Hematopoietic multipotent progenitor cell (in vitro differentiated cells): ENCODE measurements at places on chromosomes 2 and 18. TPM values are rescaled to one million over a fixed set of nuclear protein-coding genes. Genes with fewer than 3 reads are reported as not detected.
A peak's percentile ranks its signal among the peaks of the same experiment; 100 is the strongest.

- no peak for DNase-seq
Observed at GRCh38 chr2:60486551-60486950, 66.9 kb downstream of the BCL11A start.

The IL36A gene
- total RNA-seq = under 0.01 TPM

- DNase-seq = no peak
Observed at GRCh38 chr18:21660078-21660477, 44.5 kb downstream of the ABHD3 start.

- peak; percentile 28 for DNase-seq
Observed at GRCh38 chr18:323253-323622, 55.4 kb upstream of the THOC1 start.

The GATA6 gene
- total RNA-seq = not detected

The SYT4 gene
- total RNA-seq = under 0.01 TPM

DNA sequence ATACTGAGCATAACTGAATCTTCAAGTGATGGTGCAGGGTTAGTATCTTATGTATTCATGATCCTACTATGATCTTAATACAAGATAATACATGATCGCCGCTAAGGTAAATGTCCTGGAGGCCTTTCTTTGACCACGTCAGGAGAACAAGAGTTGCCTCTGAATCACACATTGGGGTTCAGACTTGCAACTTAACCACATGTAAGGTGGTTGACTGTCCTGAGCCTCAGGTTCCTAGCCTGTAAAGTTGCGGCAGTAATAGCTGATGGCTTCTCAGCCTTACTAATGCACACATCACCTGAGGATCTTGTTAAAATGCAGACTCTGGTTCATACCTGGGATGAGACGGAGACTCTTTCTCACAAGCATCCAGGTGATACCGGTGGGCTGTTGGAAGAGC, 112.5 kb downstream of the MGAT5 start:
- DNase-seq = no peak

GRCh38 chr2:38269421-38269820, 107.7 kb downstream of the ATL2 start:
- no peak for DNase-seq

- no peak for DNase-seq
Observed at GRCh38 chr18:12750076-12750714, 47.4 kb downstream of the PSMG2 start.

DNA sequence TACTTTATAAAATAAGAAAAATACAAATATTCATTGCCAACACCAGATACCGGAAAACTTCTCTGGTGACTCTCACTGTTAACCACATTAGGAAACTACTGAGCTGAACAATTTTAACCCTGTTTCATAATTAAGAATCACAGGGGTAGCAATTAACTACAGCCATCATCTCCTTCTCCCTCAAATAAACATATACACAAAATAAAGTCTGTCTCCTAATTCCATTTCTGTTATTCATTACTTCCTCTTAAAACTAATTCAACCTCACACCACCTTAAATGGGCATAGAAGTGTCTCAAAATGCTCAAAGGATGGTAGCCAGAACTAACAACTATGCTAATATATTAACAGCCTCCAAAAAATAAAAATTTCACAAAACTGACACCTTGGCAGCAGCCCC, 60.7 kb downstream of the ACVR1 start:
- DNase-seq = no peak

The HOXD9 gene
- not detected for total RNA-seq

- DNase-seq = no peak
Observed at GRCh38 chr2:227881866-227882517, 10.6 kb downstream of the DAW1 start.

- no peak for DNase-seq
Observed at GRCh38 chr2:231256494-231256893, 58.1 kb downstream of the ARMC9 start.

GRCh38 chr18:75548353-75548905, 120.9 kb upstream of the SMIM21 start:
- DNase-seq = no peak

The SLC66A3 gene
- 42.5 TPM for total RNA-seq

DNA sequence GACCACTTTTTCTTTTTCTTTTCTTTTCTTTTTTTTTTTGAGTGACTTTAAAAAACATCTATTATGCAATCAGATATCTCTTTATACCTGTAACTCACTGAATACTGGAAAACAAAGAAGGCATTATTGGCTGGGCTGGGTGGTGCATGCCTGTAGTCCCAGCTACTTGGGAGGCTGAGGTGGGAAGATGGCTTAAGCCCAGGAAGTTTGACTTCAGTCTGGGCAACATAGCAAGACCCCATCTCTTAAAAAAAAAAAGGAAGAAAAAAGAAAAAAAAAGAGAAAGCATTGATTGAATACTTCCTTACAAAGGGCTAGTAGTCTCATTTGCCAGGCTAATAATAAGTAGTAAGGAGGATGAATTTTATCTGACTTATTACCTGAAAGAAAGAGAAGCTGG, 2.7 kb upstream of the MTCL1 start:
- no peak for DNase-seq

GRCh38 chr2:224033601-224034000, 5.5 kb downstream of the SERPINE2 start:
- DNase-seq = no peak

GRCh38 chr2:52597346-52597745, 1170.3 kb upstream of the CHAC2 start:
- no peak for DNase-seq

- peak; percentile 22 for DNase-seq
Observed at GRCh38 chr2:101677658-101678057, 19.8 kb upstream of the MAP4K4 start.

DNA sequence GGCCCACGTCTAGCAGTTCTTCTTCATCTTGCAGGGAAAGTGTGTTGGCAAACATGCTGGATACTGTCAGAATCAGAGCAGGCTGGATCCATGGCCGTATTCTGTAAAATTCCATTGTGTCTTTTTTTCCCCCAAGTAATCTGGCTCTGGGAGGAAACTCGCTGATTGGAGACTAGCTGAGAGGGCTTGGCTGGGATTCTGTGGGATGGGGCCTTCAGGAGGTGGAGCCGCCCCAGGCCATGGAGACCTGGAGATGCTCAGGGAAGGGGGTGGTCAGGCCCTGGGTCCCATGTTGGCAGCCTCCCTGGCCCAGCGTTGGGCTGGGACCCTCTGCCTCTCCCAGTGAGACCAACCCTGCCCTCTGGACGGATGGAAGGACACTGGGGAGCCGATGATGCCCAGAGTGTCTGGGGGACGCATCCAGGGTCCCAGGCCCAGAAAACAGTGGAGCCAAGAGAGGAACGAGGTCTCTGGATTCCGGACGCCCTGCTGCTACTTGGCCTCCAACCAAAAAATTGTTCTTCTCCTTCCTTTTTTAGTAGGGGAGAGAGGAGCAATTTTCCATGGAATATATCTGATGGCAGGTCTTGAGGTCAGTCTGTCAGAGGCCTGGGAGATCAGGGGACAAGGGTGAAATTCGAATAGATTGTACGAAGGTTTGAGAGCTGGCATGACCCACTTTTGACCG, 114.5 kb downstream of the AGAP1 start:
- no peak for DNase-seq
